ENCODE measurements at places on chromosomes 16 and 17. TPM values are rescaled to one million over a fixed set of nuclear protein-coding genes. Genes with fewer than 3 reads are reported as not detected.

TCF25 gene
- polyA plus RNA-seq: 100 TPM

GRCh38 chr17:64164596-64165285, 34.8 kb upstream of the ERN1 start:
- no peak for DNase-seq

- peak; percentile 19 for DNase-seq
Observed at GRCh38 chr16:89764711-89765201, 43.4 kb downstream of the ZNF276 start.

- DNase-seq: no peak
Observed at GRCh38 chr17:32852811-32853210, 24.1 kb downstream of the MYO1D start.

DNA sequence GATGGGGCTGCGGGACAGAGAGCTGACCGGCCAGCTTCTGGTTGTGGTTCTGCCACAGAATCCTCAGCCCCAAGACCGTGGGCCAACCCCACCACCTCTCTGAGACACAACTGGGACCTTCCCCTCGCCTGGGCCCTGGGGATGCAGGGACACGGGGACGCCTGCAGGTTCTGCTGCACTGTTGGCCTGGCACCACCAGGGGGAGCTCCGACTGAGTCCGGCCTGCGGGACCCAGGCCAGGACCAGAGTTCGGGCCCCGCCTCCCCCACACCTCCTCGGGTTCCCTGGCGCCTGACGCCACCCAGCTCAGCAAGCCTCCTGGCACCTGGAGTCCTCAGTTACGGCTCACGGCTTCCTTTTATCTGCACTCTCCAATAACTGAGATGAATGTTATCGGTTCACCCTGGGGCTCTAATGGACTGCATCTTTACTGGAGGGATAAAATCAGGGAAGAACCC, 27.3 kb downstream of the TBC1D16 start:
- no peak for DNase-seq

WFIKKN1 gene
- polyA plus RNA-seq: 0.76 TPM

DNA sequence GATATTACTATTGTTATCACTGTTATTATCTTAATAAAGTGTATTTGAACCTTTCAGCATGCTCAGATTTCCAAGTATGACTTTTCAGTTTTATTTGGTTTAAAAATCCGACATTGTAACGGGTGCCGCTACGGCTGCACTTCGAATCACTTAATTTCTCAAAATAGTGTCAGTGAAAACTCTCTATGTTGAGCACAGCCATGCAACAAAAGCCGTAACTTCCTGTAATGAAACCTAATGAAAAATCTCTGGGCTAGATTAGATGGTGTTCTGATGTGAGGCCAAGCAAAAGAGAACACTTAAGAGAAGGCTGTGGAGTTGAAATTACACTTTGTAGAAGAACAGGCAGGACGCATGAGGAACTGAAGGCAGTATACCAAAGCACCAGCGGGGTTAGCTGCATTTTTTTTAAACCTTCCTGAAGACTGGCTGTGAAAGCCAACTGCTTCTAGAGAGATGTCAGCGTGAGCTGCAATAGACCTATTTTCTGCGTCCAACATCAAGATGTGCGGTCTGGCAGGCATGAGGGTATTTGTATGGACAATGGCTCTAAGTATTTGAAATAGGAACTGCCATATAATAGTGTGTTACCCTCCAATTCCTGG, 1545.0 kb upstream of the GOT2 start:
- DNase-seq: no peak

DNA sequence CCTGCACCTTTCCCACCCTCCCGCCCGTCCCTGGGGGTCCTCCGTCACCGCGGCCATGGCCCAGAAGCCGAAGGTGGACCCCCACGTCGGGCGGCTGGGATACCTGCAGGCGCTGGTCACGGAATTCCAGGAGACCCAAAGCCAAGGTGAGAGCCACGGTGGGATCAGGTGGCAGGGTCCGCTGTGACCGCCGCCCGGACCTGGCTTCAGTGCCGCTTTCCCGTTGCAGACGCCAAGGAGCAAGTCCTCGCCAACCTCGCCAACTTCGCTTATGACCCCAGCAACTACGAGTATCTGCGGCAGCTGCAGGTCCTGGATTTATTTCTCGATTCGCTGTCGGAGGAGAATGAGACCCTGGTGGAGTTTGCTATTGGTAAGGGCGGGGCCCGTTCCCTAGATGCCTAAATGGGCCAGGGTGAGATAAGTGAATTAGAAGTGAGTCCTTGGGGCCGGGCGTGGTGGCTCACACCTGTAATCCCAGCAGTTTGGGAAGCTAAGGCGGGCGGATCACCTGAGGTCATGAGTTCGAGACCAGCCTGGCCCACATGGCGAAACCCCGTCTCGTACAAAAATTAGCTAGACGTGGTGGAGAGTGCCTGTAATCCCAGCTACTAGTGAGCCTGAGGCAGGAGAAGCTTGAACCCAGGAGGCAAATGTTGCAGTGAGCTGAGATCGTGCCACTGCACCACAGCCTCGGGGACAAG, 617 bp downstream of the ARMC7 start:
- DNase-seq: no peak

- no peak for DNase-seq
Observed at GRCh38 chr17:73349138-73349537, 37.3 kb upstream of the CDC42EP4 start.

MYLK3 gene
- polyA plus RNA-seq: 16.5 TPM

- DNase-seq: no peak
Observed at GRCh38 chr17:70621566-70621965, 452.2 kb downstream of the KCNJ2 start.

DNA sequence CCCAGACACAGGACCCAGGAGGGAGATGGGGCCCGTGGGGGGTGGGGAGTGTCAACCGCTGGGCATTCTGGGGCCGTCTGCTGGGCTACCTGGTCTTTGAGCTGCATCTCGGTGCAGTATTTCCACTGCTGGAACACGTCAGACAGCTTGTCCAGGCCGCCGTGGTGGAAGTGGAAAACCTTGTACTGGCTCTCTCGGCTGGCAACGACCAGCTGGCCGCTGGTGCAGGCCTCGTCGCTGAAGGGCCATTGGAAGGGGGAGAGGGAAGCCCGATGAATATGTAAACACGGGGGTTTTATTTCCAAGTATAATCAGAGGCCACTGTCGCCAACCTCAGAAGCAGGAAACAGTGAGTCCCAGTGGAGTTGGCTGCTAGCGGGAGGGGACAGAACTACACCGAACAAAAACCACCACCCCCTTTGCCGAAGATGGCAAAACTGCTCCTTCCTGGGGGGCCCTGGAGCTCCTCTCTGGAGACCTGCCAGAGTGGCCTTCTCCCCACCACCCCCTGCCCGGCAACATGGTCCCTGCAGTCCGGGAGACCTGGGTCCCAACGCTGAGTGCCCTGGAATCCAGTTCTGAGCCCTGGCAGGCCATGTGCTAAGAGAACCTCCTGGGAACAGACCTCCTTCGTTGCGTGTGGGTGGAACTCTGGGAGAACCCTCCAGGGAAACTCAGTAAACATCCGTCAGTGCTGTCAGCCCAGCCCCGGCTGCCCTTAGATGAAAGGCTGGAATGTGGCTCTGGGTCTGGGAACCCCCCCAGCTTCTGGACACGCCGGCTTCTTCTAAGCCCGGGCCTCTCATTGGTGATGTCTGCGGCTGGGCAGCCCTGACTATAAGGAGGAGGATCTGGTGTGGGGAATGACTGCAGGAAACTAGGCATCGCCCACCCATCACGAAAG, 84.1 kb downstream of the TBC1D16 start:
- DNase-seq: no peak

PMM2 gene
- polyA plus RNA-seq: 17.1 TPM

GRCh38 chr17:13698832-13699231, 97.1 kb upstream of the HS3ST3A1 start:
- no peak for DNase-seq

KRTAP4-6 gene
- polyA plus RNA-seq: not detected

Measured in forelimb muscle (tissue), 1 donor.